Neural crest cell (in vitro differentiated cells): ENCODE measurements at places on chromosomes 12 and 14. TPM values are rescaled to one million over a fixed set of nuclear protein-coding genes. Genes with fewer than 3 reads are reported as not detected.

GZMB gene
- total RNA-seq = not detected in 2 replicates

KRT80 gene
- not detected in 2 replicates for total RNA-seq

CPM gene
- total RNA-seq = not detected in 2 replicates

SMIM10L1 gene
- 16.9 and 17.8 TPM in 2 replicates for total RNA-seq

EIF2S3B gene
- total RNA-seq = 0.73 and 0.96 TPM in 2 replicates

ZNF605 gene
- 19.6 and 22.3 TPM in 2 replicates for total RNA-seq

MYF6 gene
- not detected in 2 replicates for total RNA-seq

ADCY6 gene
- total RNA-seq = 79.5 and 81.0 TPM in 2 replicates

SLC17A8 gene
- not detected in 2 replicates for total RNA-seq

SRRM4 gene
- 9.1 and 10.8 TPM in 2 replicates for total RNA-seq

NPC2 gene
- total RNA-seq = 106 and 108 TPM in 2 replicates

ACVR1B gene
- 30.5 and 34.3 TPM in 2 replicates for total RNA-seq

CRIP1 gene
- 3.2 and 4.8 TPM in 2 replicates for total RNA-seq

CMA1 gene
- not detected in 2 replicates for total RNA-seq

TMEM30B gene
- 0.07 TPM in 1 of 2 replicates, not detected in the other for total RNA-seq

OR4E2 gene
- not detected in 2 replicates for total RNA-seq

CLEC6A gene
- not detected in 2 replicates for total RNA-seq

RNF212B gene
- not detected in 2 replicates for total RNA-seq

LUM gene
- total RNA-seq = 30.2 and 33.9 TPM in 2 replicates

TMTC1 gene
- total RNA-seq = 13.1 and 13.2 TPM in 2 replicates

KLHL33 gene
- 0.07 TPM in 1 of 2 replicates, not detected in the other for total RNA-seq

MYH6 gene
- not detected in 2 replicates for total RNA-seq

NTS gene
- total RNA-seq = 0.25 and 0.40 TPM in 2 replicates

POLE2 gene
- 26.8 and 31.5 TPM in 2 replicates for total RNA-seq

AICDA gene
- not detected in 2 replicates for total RNA-seq

CFAP73 gene
- total RNA-seq = not detected in 2 replicates

RDH12 gene
- total RNA-seq = not detected in 2 replicates

VASH1 gene
- 68.1 and 72.0 TPM in 2 replicates for total RNA-seq

CMTM5 gene
- total RNA-seq = 2.0 and 3.1 TPM in 2 replicates

VSX2 gene
- total RNA-seq = 0.89 and 1.2 TPM in 2 replicates

FOXA1 gene
- not detected in 2 replicates for total RNA-seq

SLC6A12 gene
- total RNA-seq = 0.14 and 0.47 TPM in 2 replicates

PTGER2 gene
- total RNA-seq = not detected in 2 replicates

CACNA1C gene
- total RNA-seq = 1.6 and 1.9 TPM in 2 replicates

TAS2R7 gene
- total RNA-seq = 0.21 TPM in 1 of 2 replicates, not detected in the other

MGAT4C gene
- under 0.01 and 0.07 TPM in 2 replicates for total RNA-seq

KRT74 gene
- not detected in 2 replicates for total RNA-seq

OR10P1 gene
- total RNA-seq = not detected in 2 replicates

OASL gene
- not detected in 2 replicates for total RNA-seq

ALG10 gene
- total RNA-seq = 15.2 and 21.2 TPM in 2 replicates
